Ovary (tissue), 10 donors: ENCODE measurements at places on chromosomes 16 and 17.

GRCh38 chr17:32596628-32597027, 109.8 kb downstream of the CDK5R1 start:
- DNase-seq, result no peak

DNA sequence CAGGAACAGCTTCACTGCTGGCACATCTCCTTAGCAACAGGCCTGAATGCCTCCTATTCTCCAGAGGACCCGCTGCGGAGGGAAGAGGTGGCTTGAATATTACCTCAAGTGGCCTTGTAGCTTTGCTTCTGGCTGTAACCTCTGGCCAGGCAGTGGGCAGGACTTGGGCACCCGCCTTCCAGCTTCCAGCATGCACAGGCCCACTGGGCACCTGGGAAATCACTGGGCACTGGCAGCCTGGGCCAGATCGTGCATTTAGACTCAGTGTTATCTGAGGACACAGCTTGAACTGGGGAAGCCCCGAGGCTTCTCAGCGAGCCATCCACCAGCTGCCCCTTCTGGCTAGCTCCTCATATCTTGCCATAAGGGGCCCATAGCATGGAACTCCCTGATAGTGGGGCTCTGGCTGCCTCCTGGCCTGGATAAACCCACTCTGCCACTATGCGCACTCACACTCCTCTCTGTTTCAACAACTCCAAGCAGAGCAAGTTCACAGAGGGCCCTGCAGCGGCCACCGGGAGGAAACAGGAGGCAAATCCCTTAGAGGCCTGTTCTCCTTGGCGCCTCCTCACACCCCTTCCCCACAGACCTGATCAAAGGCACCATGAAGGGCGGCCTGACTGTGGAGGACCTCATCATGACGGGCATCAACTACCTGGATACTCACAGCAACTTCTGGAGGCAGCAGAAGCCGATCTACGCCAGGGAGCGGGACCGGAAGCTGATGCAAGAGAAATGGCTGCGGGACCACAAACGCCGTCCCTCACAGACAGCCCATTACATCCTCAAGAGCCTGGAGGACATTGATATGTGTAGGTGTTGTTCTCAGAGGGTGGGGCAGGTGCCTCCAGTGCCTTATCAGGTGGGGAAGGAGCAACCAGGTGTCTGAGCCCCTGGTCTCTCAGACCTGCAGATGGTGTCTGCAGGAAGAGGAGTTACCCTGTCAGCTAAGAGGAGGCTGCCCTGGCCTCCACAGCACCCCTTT, 7.8 kb downstream of the ODAD4 start:
- DNase-seq, result no peak

DNA sequence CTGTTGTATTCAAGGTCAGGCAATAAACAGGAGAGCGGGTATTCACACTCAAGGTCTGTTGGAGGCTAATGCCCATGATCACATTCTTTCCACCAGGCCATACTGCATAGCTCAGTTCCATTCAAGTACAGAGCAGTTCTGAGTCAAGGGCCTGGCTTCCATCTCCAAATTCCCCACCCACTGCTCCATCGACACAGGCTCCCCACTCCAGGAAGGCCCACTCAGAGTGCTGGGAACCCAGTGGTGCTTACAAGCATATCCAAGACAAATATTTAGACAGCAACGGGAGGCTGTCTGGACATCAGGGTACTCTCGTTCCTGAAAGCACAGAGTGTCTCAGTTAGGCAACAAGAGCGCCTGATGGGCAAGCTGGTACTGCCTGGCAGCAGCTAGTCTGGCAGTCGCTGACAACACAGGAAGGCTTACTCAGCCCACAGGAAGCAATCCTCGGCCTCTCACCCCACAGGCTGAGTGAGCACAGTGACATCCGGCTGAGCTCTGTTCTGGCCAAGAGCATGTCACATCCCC, 40.9 kb downstream of the RFFL start:
- no peak for DNase-seq

DNA sequence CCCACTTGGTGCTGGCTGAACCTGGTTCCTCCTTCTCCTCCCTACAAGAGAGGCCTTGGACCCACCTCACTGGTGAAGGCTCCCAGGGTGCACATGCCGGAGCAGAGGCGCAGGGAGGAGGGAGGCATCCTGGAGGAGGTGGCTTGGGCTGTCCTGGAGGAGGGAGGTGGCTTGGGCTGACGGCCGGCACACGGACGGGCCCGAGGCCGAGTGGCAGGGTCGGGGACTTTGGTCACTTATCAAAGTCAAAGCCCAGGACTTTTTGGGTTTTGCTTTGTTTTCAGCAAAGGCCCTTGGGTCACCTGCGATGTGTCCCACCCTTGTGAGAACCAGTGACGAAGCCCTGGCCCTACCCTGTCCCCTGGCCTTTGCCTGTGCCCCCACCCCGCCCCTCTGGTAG, 28.5 kb downstream of the ENDOV start:
- no peak for DNase-seq

DNA sequence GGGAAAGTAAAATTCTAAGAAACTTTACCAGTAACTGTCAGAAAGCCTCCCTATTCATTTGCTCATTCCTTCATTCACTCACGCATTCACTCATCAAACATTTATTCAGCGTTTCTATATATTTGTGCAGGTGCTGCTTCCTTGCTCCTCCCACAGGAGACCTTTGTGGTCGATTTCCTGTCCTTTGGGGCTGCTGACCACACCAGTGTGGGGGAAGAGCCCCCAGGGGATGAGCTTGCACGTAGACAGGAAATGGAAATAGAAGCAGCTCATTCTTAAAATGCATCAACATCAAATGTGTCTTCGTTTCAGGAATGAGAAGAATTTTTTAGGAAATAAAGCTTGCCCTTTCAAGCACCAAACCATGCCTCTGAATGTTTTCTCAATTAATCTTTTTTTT, 9.6 kb downstream of the PIK3R6 start:
- DNase-seq, result no peak
